ENCODE measurements at places on chromosomes 6 and 20.

- DNase-seq: no peak
These were observed 19.3 kb downstream of the SIRT5 start for GRCh38 chr6:13593720-13594119.

- no peak for DNase-seq
These were observed 62.5 kb upstream of the ZNFX1 start for GRCh38 chr20:49340161-49340966.

- no peak for DNase-seq
These were observed 54.7 kb upstream of the SAYSD1 start for GRCh38 chr6:39169448-39170344.

GRCh38 chr6:6910734-6911295 is 196.9 kb upstream of the RREB1 start:
- DNase-seq: no peak

DNA sequence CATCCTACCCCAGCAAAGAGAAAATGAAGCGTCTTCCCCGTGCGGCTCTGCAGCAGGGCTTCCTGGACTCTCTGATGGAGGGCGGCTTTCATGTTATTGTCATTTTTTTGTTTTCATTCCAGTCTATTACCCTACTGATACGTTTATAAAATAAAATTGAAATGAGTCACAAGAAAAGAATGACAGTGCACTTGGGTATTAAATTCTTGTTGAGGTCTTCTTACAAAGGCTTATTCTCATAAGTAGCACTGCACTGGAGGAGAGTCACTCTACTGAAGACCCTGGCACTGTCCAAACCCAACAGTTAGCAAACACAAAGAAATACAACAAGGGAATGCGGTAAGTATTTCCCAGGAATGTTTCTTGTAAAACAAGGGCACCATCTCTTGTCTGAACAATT is 379.3 kb downstream of the MAFB start:
- no peak for DNase-seq

DNA sequence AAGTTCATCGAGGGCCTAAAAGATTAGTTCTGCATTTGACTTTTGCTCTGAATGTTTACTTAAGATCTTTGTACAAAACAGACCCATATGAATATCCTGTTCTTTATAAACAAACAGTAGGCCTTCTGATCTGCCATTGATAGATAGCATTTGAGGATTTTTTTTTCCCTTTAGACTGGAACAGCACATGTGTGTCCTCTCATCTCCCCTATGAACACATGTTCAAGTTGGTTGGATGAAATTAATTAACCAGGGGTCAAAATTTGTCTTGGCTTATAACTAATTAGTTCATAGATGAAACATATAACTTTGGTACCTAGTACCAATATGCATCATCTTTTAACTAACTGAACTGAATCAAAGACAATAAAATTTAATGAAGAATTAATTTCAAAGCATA is 81.3 kb downstream of the AK9 start:
- DNase-seq: no peak

DNA sequence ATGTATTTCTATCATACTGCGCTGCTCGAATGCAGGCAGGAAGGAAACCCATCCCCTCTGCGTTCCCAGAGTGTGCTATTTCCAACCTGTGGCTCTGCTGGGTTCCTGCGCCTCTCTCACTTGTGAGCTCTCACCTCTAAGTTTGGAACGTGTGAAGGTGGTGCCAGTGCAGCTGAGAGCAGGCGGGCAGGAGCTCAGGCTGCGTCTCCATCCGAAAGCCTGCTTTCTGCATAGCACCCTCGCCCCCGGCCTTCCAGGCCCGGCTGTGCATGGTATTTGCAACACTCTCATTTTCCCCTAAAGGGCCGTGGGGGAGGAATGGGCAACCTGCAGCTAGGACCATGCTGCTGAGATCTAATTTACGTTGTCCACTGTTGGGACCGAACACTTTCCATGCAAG is 288.0 kb upstream of the TSHZ2 start:
- no peak for DNase-seq
